Left colon (tissue), 2 donors: ENCODE measurements at places on chromosomes 11 and 22. TPM values are rescaled to one million over a fixed set of nuclear protein-coding genes. Genes with fewer than 3 reads are reported as not detected.
A peak's percentile ranks its signal among the peaks of the same experiment; 100 is the strongest.

- DNase-seq, result no peak
Observed at GRCh38 chr11:116084511-116084910, 580.3 kb upstream of the CADM1 start.

DNA sequence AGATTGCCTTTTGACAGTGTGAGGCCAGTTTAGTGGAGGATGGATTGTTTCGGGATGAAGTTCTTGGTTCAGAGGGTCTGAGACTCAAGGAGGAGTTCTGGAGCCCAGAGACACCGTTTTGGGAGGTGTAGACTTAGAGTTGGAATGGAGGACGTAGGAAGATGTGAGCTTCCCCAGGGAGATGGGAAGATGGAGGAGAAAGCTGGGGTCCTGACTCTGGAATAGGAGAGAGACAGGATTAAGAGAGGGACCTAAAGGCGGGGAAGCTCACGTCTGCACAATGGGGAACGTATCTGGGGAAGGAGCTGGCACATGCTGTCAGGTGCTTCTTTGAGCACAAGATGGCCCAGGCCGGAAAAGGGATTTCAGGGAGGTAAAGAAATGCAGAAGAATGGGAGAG is 71.3 kb upstream of the CLDN5 start:
- DNase-seq, result no peak

- DNase-seq, result no peak
Observed at GRCh38 chr11:102724904-102725500, at the start of gene MMP8. TSS of gene MMP8 (minus strand) at chr11:102724954. CDS start at chr11:102724855, 99 bp downstream.

DNA sequence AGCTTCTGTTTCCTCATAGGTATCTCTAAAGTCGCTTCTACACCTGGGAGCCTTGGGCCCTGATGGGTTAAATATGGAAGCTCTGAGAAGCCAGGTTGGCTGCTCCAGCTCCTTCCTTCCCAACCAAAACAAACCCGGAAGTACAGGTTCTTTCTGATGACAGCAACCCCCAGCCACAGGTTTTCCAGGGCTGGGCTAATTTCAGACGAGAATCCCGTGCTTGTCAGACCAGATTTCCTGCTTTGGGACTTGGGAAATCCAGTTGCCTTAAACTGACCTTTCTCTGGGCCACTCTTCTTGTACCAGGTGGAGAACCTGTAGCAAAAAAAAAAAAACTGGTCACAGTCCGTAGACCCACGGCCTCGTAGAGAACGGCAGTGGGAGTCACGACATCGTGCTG is 51.9 kb downstream of the RBX1 start:
- DNase-seq, result no peak

KRTAP5-7 gene
- total RNA-seq, result 0.61 TPM

DNA sequence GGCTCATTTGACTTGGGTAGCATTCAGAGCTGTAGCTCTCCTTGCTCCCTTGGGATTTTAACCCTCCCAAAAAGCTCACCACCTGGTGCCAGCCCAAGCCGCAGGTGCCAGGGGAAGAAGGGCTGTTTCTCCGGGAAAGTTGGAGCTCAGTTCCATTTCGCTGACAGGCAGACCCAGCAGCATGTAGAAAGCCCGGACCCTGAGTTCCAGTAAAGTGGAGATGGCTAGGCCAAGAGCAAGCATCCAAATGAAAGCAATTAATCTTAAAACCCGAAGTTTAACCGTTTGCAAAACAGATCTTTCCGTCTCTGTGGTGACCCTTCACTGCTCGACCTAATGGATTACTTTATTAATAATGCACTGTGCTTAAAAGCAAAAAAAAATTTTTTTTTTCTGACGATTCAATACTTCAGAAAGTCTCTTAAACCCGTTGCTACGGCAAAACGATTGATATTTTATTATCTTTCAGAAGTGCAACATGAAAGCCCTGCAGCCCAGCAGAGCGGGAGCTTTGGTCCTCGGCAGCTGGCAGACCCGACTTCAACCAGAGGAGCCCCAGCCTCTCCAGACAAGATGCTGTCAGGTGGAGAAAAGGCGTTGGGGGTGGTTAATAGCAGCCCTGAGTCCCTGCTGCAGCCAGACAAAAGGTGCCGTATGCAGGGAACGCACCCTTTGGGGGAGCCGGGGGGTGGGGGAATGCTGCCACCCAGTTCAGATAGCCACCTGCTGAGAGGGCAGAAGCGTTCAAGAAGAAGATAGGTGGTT is 3.3 kb downstream of the LMO1 start:
- no peak for DNase-seq

DNA sequence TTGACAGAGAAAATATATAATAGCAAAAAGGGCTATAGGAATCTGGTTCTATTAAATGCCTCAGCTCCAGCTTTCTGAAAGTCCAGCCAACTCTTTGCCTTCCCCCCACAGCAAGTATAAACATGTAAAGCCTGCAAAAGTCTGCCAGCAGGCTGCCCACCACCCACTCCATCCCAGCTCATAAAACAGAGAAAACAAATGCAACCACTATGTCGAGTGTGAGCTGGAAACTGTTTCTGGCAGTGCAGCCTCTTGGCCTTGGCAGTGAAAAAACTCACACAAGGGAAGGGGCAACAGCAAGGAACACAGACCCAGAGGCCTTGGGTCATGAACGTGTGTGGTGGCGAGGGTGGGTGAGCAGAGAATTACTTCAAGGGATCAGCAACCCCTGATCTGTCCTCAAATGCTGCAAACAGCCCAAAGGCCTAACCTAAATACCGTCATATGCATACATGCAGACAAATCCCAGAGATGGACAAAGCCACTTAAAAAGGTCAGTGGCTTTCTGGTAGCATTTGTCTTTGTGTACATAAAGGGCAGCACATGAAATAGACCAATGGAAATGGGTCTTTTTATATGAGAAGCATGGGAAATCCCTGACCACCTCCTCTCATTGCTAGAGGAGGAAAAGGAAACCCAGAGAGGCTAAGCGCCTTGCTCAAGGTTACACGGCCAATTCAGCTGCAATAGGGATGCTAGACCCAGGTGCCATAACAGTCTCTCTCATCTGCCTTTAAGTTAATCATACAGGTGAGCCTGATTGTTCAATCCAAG is 74.8 kb downstream of the NAT10 start:
- DNase-seq, result no peak

DNA sequence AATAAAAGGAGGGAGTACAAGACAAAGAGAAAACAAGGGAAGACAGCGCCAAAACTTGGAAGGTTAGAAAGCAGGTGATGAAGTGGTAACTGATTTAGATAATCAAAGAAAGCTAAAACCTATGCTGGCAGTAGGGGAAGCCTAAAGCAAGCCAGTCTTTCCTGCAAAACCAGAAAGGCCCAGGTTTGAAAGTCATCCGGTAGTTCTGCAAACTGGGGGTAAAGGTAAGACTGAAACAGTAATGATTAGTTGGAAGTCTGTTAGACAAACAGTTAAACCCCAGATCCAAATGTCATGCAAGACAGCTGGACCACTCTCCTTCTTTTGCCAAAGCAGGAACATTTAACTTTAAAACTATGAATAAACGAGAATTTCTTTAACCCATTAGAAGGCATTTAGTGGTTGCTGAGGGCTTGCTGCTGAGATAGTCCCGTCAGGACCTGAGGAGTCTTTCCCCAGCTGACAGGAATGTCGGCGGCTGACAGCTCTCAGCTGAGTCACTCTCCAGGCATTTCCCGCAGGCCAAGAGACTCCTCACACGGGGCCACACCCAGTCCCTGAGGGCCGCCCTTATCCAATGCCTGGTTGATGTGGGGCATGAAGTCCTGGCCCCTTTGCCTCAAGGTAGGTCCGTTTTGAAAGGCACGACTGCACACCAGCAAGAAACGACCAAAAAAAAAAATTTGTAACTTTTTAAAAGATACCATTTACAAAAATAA is 36.3 kb upstream of the CFAP300 start:
- DNase-seq, result peak; percentile 67

SLC5A1 gene
- total RNA-seq, result 53.6 TPM

- no peak for DNase-seq
Observed at GRCh38 chr11:125072961-125073590, 10.0 kb downstream of the SLC37A2 start.

DNA sequence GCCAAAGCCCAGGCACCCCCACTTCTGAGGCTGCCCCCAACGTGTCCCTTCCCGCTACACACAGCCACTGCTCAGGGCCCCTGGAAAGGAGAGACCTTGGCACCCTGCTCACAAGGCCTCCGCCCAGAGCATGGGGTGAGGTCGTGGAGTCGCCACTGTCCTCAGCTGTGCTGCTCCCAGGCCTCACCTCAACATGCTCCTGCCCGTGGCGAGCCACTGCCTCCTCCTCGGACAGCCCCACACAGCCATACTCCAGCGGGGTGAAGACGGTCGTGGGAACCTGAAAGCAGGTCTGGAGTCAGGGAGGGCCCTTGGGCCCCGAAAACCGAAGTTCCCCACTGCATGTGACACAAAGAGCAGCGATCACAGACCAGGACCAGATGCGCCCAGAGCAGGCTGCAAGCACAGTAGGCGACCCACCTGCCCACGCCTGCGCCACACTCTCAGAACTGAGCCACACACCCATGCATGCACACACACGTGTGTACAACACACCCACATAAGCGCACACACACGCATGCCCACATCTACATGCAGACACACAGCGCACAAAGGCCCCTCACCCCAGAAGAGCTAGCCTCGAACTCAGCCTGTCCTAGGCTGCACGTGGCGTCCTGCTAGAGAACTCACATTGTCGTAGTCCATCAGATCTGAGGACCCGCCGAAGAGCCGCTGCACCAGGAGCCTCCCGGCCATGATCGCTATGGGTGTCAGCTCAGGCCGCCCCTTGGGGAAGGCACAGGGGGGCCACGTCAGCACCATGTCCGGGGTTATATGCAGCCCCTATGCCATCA is 25.5 kb upstream of the GNB1L start:
- peak; percentile 18 for DNase-seq

DNA sequence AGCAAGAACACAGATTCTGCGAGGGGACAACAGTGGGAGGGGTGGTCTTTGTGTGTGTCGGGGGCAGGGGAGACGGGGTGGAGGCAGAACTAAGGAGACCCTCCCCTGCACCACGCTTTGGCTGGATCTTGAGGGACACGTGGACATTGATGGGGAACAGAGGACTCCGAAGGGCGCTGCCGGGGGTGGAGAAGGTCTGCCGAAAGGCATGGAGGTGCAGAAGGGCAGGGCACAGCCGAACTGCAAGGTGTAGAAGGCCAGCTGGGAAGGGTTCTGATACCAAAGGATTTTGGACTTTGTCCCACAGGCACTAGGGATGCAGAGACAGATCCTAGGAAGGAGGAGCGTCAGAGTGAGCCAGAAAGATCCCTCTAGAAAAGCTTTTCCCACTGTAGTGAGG is 107.7 kb upstream of the SYT13 start:
- no peak for DNase-seq

- no peak for DNase-seq
Observed at GRCh38 chr11:75421035-75421602, 11.9 kb downstream of the KLHL35 start.

DNA sequence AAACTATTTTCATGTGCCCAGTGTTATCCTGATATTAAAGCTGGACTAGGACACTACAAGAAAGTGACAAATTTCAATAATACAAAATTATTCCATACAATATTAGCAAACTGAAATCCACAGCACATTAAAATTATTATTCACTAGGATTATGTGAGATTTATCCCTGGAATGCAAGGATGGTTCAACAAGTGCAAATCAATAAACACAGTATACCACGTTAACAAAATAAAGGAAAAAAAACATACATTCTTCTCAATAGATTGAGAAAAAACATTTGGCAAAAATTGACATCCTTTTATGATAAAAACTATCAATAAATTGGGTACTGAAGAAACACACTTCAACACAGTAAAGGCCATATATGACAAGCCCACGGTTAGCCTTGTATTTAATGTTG is 1758.2 kb upstream of the RAG2 start:
- DNase-seq, result no peak

CBX7 gene
- total RNA-seq, result 33.4 TPM

GRCh38 chr11:103584720-103585119 is 451.7 kb upstream of the DDI1 start:
- no peak for DNase-seq

CCDC81 gene
- total RNA-seq, result 0.37 TPM

- no peak for DNase-seq
Observed at GRCh38 chr22:48393885-48394284, 1433.8 kb downstream of the BRD1 start.

SEPTIN3 gene
- total RNA-seq, result 0.56 TPM

GRCh38 chr11:57763568-57763967 is 2.0 kb downstream of the CTNND1 start:
- DNase-seq, result no peak

- no peak for DNase-seq
Observed at GRCh38 chr11:26992031-26992541, 1.8 kb upstream of the FIBIN start.

PAMR1 gene
- total RNA-seq, result 3.8 TPM

DBX1 gene
- total RNA-seq, result not detected

C11orf16 gene
- total RNA-seq, result not detected

GRCh38 chr11:2975594-2975993 is 16.5 kb downstream of the NAP1L4 start:
- DNase-seq, result no peak

DNA sequence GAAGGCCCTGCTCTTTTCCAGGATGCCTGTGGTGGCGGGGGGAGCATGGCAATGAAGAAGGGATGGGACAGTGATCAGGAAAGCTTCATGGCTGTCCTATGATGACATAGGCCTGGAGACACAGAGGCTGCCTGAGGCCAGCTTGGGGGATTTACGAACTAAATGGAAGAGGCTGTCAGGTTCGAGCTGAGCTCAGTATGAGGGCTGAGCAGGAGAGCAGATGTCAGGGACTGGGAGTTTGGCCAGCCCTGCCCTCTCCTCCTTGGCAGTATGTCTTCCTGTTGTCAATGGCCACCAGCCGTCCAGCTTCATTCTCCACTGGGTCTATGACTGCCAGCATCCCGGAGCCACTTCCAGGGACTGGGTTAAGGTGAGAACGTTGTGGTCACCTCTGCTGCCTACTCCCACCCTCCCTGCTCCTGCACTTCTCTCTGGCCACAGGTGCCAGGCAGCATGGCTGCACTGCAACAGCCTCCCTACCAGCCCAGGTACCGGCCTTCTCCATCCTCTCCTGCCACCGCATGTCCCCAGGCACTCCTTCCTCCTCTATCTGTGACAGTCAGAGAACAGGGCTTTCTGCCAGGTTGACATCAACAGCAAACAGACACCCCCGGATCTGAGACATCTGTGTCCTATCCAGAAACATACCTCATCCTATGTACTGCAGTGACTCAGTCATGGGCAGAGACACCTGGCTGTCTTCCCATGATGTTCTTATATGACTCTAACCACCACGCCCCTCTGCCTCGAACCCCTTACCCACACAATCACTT is 75.1 kb downstream of the KIRREL3 start:
- no peak for DNase-seq

- DNase-seq, result peak; percentile 18
Observed at GRCh38 chr11:18171377-18172000, 1.1 kb upstream of the MRGPRX4 start.

GRCh38 chr22:50210378-50211139 is 9.7 kb downstream of the SELENOO start:
- DNase-seq, result no peak

CHORDC1 gene
- 17.3 TPM for total RNA-seq
